ACHN (cell line): ENCODE measurements at places on chromosomes 4 and X.
A peak's percentile ranks its signal among the peaks of the same experiment; 100 is the strongest.

DNA sequence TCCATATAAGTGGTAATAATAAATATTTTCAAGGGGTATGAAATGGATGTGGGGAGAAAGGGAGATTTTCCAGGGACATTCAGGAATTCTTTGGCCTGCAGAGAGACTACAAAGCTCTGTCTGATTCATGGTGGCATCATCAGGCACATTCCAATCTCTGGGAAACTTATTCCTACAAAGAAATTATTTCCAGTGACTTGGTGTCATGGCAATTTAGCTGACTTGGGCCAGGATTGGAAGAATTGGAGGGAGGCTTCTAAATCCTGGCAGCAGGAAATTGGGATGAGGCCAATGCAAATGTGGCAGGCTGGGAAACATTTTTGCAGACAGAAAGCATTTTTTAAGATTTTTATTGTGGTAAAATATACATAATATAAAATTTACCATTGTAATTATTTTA is 204.6 kb downstream of the RTL9 start:
- DNase-seq, result no peak

- DNase-seq, result no peak
These were observed 388.2 kb downstream of the STIM2 start for GRCh38 chr4:27248829-27249228.

DNA sequence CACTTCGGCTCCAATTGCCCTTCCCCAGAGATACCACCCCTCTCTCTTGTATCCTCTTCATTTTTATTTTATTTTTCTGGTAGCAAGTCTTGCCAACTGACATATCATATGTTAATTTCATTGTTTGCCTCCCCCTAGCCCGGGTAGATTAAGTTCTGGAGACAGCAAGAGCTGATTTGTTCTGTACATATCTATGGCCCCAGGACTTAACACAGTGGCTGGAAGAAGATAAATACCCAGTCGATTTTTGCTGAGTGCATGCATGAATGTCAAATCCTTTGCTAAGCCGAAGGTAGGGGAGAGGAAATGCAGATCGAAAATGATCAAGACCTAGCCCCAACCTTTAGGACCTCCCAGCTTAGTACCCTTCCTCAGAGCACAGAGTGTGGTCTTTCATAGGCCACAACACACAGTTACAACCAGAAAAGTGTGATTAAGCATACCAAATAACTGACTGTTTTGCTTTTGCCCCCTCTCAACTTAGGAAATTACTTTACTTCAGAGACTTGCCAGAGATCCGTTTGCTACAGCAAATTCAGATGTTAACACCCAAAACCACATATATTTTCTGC is 58.7 kb upstream of the KLF3 start:
- no peak for DNase-seq

- no peak for DNase-seq
These were observed 2.3 kb downstream of the CCDC149 start for GRCh38 chr4:24910499-24910898.

DNA sequence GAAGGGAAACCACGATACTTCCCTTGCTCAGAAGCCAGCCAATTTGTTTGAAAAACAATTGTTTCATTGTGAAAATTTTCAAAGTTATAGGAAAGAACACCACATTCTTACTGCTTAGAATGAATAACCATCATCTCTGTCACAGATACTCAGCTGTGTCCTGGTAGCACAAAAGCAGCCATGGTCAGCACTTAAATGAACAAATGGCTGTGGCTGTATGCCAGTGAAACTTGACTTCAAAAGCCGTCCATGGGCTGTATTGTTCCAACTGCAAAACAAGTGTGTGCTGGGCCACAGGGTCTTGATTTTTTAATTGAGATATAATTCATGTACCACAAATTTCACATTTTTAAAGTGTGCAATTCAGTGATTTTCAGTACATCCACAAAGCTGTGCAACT is 19.6 kb downstream of the NSDHL start:
- no peak for DNase-seq

DNA sequence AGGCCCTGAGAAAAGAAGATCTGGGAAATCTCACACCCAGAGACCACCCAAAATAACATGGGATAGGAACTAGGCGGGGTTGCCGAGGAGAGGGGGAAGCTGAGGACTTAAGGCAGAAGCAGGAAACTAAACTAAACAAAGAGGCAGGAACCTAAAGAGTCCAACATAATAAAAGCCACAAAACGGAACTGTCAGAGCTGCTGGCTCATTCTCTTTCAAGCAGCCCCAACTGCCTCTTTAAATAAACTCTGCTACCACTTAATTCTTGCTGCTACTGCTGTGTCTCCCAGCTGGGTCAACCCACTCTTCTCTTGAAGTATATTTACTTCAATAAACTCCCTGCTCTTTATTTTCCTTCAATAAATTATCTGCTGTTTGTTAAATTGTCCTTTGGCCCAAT is 44.5 kb downstream of the MAGEB16 start:
- DNase-seq, result no peak

DNA sequence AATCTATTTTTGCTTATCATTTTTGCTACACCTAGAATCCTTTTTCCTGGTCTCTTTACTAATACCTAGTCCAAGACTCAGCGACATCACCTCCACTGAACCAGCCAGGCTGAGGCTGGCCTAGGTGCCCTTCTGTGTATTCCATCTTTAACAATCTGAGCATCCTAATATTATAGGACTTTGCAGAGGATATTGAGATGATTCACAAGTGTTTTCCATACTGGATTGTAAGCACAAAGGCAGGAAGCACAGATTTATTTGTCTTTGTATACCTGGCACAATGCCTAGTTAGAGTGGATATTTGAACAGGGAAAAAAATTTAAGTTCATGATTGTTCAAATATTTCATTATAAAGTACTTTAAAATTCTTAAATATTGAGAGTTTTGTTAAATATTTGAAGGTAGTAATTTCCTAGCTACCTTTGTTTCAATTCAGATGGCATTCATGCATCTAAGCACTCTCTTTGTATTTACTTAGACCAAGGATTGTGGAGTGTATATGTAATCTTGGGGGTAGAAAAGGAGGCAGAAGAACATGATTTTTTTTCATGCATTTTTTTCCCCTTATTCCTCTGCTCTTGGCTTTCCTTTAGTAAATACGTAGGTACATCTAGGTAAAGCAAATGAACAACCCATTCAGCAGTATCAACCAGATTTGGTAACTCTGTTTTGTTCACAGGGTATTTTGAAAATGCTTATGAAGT is 18.4 kb downstream of the SMARCA5 start:
- DNase-seq, result no peak

DNA sequence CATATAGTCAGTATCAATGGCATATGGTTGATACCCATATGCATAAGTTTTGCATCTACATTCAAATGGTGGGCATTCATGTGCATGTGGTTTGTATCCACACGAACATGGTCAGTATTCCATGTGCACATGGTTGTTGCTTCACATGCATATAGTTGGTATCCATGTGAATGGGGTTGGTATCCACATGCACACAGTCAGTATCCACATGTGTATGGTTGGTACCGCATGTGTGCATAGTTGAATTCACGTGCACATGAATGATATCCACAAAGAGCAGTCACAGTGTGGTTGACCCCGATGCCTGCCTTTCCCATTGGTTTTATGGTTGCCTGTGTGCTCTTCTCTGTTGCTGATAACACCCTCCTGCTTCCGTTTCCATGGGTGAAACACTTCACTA is 427.9 kb downstream of the STIM2 start:
- no peak for DNase-seq

DNA sequence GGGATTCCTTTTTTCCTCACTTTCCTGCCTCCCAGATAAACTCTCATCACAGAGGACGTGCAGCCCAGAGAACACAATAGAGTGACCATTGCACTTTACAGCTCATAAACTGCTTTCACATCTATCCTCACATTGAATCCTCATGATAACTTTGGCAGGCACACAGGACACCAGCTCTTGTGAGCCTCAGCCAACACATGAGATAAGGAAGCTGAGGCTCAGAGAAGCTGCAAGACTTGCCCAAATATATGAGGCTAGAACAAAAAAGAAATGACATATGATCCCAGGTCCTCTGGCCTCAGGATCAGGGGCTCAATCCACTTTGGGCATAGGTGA is 85.0 kb upstream of the CPEB2 start:
- no peak for DNase-seq

DNA sequence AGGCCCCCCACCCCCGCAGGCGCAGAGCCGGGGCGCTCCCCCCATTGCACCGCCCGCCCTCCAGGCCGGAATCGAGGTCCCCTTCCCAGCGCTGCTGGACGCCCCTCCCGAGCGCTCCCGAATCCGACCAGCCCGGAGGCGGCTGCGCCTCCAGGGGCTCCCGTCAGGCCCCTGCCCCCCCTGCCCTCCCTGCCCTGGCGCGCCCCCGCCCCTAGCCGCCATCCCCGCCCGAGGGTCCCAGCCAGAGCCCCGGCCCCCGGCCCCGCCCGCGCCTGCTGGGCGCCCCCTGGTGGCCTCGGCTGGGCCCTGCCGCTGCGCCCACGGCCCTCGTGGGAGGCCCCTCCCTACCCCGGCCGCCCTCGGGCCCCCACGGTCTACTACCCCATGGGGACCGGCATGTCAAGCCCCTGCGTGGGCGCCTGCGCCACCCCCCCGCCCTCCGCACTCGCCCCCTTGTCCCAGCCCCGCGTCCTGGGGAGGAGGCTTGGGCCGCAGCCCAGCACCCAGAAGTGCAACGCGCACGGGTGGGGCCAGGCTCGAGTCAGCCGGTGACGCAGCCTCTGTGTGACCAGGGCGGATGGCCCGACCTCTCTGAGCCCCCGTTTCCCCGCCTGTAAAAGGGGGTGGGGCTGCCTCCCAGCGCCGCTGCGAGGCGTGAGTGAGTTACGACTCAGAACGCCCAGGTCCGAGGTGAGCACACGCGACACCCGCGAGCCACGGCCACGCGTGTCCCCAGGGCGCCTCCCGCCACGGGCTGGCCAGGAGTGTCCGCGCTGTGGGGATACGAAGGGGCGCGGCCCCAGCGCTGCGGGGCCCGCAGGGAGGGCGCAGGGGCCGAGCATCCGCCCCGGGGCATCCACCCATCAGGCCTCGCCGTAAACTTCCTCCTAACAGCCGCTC is 104.9 kb downstream of the FAM53A start:
- DNase-seq, result peak; percentile 84

- DNase-seq, result no peak
These were observed 284.3 kb downstream of the CXXC4 start for GRCh38 chr4:104210420-104210819.

DNA sequence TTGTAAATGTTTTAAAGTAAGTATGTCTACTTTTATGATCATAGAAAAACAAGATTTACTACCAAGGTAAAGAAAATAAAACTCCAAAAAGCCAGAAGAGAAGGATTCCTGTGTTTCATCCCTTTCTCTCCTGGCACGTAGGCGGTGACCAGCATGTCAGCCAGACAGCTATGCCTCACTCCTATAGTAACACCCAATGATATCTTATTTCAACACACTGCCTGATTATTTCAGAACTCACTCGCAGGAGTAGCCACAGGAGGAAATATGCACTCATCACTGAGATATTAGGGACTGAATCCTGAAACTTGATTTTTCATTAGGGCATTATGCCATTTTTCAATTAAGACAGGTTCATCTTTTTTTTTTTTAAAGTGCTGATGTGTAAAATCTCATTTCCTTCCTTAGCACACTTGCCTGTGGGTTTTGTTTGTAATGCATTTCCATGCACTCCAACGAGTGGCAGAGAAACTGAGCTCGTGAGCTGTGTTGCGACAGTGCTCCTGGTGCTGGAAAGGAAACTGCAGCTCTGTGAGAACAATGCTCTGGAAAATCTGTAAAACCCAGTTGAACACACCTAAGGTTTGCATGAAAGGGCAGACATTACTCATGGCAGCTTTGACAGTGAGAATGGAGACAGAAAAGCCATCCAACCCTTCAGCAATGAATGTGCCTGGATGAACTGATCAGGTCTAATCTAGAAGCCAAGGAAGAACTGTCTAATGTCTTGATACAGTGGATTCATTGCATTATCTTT is 18.2 kb downstream of the RAI2 start:
- DNase-seq, result no peak

GRCh38 chr4:150950657-150951288 is 64.3 kb downstream of the LRBA start:
- no peak for DNase-seq

DNA sequence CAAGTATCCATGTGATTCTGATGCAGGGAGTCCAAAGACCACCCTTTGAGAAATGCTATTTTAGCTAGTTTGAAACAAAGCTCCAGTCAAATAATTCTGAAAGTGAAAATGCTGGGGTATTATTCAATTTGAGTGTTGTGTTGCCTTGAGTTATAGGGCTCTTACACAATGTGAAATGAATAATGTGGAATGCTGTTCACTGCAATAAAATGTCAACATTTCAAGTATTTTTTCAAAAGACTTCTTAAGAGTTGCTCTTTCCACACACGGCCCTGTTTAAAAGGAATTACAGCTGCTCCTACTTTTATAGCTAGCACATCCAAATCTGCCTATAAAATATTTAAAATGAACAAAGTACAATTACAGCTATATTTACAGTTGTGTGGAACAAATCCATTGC is 27.5 kb upstream of the PLS3 start:
- DNase-seq, result no peak

GRCh38 chrX:64186974-64187761 is 18.3 kb downstream of the AMER1 start:
- no peak for DNase-seq

DNA sequence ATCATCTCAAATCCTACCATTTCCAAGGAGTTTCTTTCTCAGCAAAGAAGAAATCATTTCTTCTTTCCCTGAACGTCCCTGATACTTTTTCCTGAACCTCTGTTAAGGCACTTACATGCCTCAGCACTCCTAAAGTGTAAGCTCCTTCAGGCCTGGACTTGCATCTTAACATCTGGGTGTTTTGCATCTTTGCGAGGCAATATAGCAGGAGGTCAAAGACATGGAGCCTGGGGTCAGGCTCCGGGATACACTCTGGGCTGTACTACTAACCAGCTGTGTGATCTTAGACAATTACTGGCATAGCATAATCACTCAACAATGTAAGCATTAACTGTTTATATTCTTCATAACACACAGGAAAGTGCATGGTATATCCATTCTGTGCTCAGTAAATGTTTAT is 275.5 kb upstream of the BOD1L1 start:
- no peak for DNase-seq

DNA sequence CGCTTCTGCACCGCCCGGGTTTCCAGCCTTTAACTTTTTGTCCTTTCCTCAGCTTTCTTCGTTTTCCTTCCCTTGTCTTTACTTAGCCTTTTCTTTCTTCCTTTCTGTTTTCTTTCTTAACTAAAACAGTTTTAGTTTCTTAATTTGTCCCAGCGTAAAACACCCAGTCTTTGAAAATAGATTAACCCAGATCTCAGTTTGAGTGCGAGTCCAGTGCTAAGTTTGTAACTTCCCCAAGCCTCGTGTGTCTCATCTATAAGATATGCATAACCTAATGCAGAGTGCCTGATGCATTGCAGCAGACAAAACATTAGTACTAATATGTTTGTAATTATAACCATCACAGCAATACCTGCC is 460 bp upstream of the GEMIN8 start:
- DNase-seq, result peak; percentile 16

DNA sequence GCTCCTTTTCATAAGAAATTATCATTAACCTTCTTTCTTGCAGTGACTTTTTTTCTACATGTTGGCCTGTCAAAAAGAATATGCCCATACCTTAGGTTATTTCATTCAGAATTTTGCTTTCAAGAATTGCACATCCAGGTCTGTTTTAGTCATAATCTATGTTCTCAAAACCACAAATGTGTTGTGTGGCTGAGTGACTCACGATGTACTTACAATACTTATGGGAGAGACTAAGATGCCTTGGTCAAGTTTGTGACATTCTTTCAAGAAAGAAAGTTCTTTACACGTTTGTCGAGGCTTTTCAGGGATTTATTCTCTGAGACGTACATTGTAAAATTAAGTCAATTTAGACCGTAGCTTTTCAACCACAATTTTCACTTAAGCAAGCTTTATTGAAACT is 396.7 kb downstream of the FSTL5 start:
- peak; percentile 24 for DNase-seq

GRCh38 chrX:38560776-38561125 is 591 bp upstream of the TSPAN7 start:
- DNase-seq, result no peak
